Panc1 (cell line): ENCODE measurements at places on chromosomes 1 and 21.

GRCh38 chr1:196779093-196779492, 4.5 kb downstream of the CFHR3 start:
- H3K27me3 ChIP-seq, result no peaks in the 10 kb centered on the region
- H3K4me3 ChIP-seq, result no peak overlapping the region
- no peak overlapping the region for H3K27ac ChIP-seq
- no peak for DNase-seq
- H3K36me3 ChIP-seq, result no peaks in the 10 kb centered on the region

DNA sequence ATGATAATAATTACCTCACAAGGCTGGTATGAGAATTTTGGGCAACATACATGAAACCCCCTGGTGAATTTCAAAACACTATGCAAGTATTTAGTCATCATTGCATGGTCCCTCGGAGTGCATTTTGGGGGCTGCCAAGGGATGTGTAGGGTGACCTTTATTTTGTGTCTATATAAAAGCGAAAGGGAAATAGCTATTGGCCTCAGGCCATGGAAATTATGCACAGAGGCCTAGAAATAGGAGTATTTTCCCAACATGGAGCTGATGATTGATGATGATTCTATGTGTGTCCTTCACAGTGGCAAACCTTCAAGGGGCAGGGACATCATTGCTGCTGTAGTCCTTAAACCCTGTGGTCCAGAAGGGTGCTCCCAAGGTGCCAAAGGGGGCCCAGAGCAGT, 265.5 kb downstream of the ST6GALNAC3 start:
- no peak overlapping the region for H3K4me3 ChIP-seq
- H3K36me3 ChIP-seq, result no peaks in the 10 kb centered on the region
- no peak overlapping the region for H3K27ac ChIP-seq

DNA sequence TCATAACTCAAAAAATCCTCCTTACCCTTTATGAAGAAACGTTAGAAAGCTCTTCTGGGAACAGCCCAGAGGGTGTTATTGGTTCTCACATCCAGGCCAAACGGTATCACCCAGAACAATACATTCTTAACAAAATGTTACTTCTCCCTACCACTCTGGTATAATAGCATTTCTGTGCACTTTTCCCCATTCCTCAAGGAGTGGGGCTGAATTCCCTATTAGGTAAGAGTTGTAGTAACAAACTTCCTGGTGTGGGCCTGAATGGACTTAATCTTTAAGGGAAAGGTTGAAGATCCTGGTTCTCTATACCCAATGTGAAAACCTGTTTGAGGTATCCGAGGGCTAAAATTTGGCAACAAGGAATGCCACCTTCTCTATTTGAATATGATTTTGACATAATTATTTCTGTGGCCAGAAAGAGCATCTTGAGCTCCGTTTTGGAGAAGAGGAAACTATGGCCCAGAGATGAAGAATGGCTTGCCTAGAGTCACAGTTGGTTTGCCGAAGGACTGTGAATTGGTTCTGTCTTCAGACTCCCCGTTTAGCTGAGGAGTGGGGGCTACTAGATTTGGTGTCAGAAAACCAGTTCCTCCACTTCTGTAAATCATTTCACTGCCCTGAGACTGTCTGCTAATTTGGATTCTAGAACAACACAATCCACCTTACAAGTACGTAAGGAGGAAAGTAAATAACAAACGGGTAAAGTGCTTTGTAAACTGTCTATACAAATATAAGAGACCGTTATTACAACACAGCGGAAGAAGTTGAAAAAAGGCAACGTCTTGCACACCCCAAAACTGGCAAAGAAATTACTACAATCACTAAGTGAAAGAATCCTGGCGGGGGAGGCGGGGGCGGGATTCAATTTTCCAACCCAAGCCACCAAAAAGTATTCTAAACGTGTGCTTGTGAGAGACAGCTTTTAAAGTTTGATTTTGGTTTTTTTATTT, 2.3 kb downstream of the ANP32E start:
- H3K27me3 ChIP-seq, result no peaks in the 10 kb centered on the region
- H3K27ac ChIP-seq, result peak overlapping the region; percentile 92
- peak; percentile 25 for DNase-seq
- H3K36me3 ChIP-seq, result peaks cover 10% of the 10 kb centered on the region; the same call in 1 of the 2 replicates

- H3K4me3 ChIP-seq, result no peak overlapping the region
- peaks cover 9% of the 10 kb centered on the region for H3K4me1 ChIP-seq
- H3K27ac ChIP-seq, result no peak overlapping the region
- no peak for DNase-seq
- H3K36me3 ChIP-seq, result peaks cover 2% of the 10 kb centered on the region; the same call in 1 of the 2 replicates
Observed at GRCh38 chr1:36007741-36008140, 76.2 kb upstream of the TEKT2 start.

DNA sequence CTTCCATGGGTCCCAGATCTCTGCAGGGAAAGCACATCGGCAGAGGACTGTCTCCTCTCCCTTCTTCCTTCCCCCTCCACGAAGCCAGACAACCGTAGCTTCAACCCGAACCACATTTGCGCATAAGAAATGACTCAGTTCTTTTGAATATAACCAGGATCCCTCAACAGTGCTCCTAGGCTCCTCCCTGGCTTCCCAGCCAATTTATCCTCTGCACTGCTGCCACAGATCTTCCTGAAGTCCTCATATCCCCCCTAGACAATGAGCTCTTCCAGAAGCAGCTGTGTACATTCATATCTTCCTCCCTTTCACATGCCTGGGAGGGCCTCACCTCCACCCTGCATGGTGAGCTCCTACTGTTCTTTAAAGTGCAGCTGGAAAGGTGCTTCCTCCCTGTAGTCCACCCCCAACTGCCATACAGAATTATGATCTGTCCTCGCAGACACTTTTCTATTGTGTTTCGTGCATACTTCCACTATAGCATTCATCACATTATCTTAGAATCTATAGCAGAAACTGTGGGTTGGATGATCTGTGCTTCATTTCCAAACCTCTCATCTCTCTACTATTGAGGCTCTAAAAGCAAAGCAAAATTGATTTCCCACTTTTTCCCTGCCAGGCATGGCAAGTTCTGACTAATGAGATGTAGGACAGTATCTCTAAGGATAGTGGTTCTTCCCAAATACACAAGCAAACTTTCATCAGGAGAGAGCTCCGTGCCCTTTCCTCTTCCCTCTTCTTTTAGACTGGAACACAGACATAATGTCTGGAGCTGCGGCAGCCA, 179.3 kb upstream of the HMGB4 start:
- H3K27ac ChIP-seq, result no peak overlapping the region
- peaks cover 12% of the 10 kb centered on the region for H3K27me3 ChIP-seq
- H3K4me3 ChIP-seq, result no peak overlapping the region
- no peaks in the 10 kb centered on the region for H3K4me1 ChIP-seq

GRCh38 chr1:69256036-69256435, 311.7 kb upstream of the LRRC7 start:
- no peak overlapping the region for H3K27ac ChIP-seq
- DNase-seq, result no peak
- no peaks in the 10 kb centered on the region for H3K4me1 ChIP-seq
- H3K36me3 ChIP-seq, result no peaks in the 10 kb centered on the region

- no peak overlapping the region for H3K27ac ChIP-seq
- H3K36me3 ChIP-seq, result no peaks in the 10 kb centered on the region
- no peak overlapping the region for H3K4me3 ChIP-seq
- no peak for DNase-seq
- H3K4me1 ChIP-seq, result no peaks in the 10 kb centered on the region
Observed at GRCh38 chr21:42250422-42251403, 31.8 kb downstream of the ABCG1 start.

- H3K4me1 ChIP-seq, result no peaks in the 10 kb centered on the region; the same call in 1 of the 2 replicates
- no peak overlapping the region for H3K4me3 ChIP-seq
- no peak overlapping the region for H3K27ac ChIP-seq
- H3K27me3 ChIP-seq, result no peaks in the 10 kb centered on the region
- DNase-seq, result no peak
Observed at GRCh38 chr21:33572350-33572749, 16.1 kb downstream of the DONSON start.

DNA sequence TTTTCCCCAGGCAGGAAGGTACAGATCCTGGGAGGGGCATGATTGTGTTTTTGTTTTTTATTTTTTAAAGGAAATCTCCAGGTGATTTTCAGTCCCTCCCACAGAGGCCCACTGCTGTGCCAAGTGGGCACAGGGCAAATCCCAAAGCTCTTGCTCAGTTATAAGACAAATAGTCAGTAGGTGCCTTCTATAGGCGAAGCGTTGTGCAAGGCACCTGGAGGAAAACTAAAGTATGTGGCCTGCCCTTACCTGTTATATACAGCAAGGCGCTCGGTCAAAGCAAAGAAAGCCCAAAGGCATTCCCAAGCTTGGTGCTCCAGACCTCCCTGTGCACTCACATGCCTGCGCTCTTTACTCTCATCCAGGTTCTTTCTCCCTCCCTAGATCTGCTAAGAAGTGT, 81.0 kb downstream of the KCNJ15 start:
- H3K4me3 ChIP-seq, result no peak overlapping the region
- H3K4me1 ChIP-seq, result no peaks in the 10 kb centered on the region
- no peak overlapping the region for H3K27ac ChIP-seq
- DNase-seq, result no peak
- no peaks in the 10 kb centered on the region for H3K27me3 ChIP-seq

DNA sequence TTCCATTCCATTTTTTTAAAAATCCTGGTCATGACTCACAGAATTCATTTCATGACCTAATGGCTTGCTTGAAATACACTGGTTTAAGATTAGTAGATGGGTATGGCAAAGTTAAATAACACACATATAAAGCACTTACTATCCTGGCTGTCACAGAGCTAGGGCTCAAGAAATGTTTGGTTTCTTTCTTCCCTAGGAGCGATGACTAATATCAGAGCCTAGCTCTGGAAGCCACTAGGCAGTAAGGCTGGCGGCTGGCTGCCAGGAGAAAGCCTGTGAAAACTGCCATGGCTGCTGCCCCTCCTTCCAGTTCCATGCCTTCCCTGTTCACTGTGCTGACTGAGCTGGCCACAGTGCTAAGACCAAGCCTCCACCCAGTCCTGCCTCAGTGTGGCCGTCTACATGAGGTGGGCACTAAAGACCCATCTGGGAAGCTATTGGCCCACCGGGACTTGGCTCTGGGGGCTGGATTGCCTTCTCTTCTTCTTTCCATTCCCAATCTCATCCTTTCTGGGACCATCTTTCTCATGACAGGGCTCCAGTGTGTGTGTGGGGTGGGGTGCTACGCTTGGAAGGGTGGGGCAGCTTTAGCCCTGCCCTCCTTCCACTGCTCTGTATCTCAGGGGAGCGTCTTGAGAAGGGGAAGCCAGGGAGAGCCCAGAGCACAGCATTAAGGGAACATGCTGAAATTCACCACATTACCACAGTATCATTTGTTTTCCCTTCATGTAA, 10.8 kb upstream of the ASCL5 start:
- no peak for DNase-seq
- no peaks in the 10 kb centered on the region; the same call in 1 of the 2 replicates for H3K36me3 ChIP-seq
- no peaks in the 10 kb centered on the region for H3K27me3 ChIP-seq
- no peak overlapping the region for H3K4me3 ChIP-seq

DNA sequence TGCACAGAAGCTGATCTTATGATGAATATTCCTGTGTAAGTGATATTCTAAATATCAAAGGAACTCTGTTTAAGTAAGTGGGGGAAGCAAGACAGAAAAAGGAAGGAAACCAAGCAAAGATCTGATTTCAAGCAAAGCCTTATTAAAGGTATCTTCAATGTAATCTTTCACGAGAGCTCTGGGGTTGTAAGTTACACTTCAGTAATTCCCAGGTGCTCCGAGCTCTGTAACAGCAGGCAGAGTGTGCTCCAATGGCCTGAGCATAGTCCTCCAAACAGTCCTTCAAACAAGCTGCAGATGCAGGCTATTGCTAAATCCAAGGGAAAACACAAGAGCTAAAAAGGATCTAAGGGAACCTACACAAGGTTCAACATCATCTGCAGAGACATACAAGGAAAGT, 949.7 kb upstream of the TMPRSS15 start:
- no peak for DNase-seq
- no peaks in the 10 kb centered on the region for H3K27me3 ChIP-seq
- H3K27ac ChIP-seq, result no peak overlapping the region
- H3K4me1 ChIP-seq, result no peaks in the 10 kb centered on the region
- H3K36me3 ChIP-seq, result no peaks in the 10 kb centered on the region

- H3K27ac ChIP-seq, result no peak overlapping the region
- DNase-seq, result no peak
- H3K4me1 ChIP-seq, result no peaks in the 10 kb centered on the region
- no peaks in the 10 kb centered on the region; the same call in 1 of the 2 replicates for H3K36me3 ChIP-seq
- H3K27me3 ChIP-seq, result no peaks in the 10 kb centered on the region
Observed at GRCh38 chr1:53868565-53868964, 21.0 kb downstream of the YIPF1 start.

GRCh38 chr21:35256468-35256988, 207.4 kb upstream of the RUNX1 start:
- H3K4me3 ChIP-seq, result peak overlapping the region; percentile 53
- DNase-seq, result peak; percentile 91
- H3K27me3 ChIP-seq, result no peaks in the 10 kb centered on the region
- peaks cover 15% of the 10 kb centered on the region; the same call in 1 of the 2 replicates for H3K4me1 ChIP-seq
- no peaks in the 10 kb centered on the region for H3K36me3 ChIP-seq

GRCh38 chr1:46274225-46275029, 26.9 kb downstream of the RAD54L start:
- H3K4me1 ChIP-seq, result no peaks in the 10 kb centered on the region
- DNase-seq, result no peak
- H3K27ac ChIP-seq, result no peak overlapping the region
- no peaks in the 10 kb centered on the region for H3K27me3 ChIP-seq
- no peak overlapping the region for H3K4me3 ChIP-seq
- H3K36me3 ChIP-seq, result peaks cover 15% of the 10 kb centered on the region

GRCh38 chr1:172673761-172674160, 14.9 kb downstream of the FASLG start:
- H3K4me1 ChIP-seq, result no peaks in the 10 kb centered on the region
- no peak overlapping the region for H3K27ac ChIP-seq
- H3K27me3 ChIP-seq, result no peaks in the 10 kb centered on the region
- H3K36me3 ChIP-seq, result no peaks in the 10 kb centered on the region
- no peak for DNase-seq
- no peak overlapping the region for H3K4me3 ChIP-seq

DNA sequence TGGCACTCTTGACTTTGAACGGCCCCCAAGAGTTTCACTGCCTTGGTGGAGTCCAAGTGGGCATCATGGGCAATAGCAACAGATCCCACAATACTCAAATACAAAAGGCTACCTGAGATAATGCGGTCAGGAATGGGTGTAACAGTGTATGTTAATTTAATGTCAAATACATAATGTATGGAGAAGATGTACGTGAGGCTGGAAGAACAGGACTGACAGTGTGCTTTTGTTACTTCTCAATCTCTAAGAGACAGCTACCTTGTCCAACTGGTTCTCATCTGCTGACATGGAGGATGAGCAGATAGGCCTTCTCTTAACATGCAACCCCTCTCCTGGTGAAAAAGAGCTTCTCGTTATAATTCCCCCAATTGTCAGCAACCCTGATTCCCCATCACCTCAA, 167.2 kb downstream of the APP start:
- H3K4me3 ChIP-seq, result no peak overlapping the region
- H3K36me3 ChIP-seq, result no peaks in the 10 kb centered on the region
- H3K4me1 ChIP-seq, result peaks cover under 1% of the 10 kb centered on the region
- H3K27ac ChIP-seq, result no peak overlapping the region
- DNase-seq, result no peak

GRCh38 chr1:94887603-94888171, 39.2 kb downstream of the CNN3 start:
- no peak for DNase-seq
- no peaks in the 10 kb centered on the region for H3K36me3 ChIP-seq
- no peaks in the 10 kb centered on the region for H3K4me1 ChIP-seq
- no peaks in the 10 kb centered on the region for H3K27me3 ChIP-seq

- H3K27ac ChIP-seq, result no peak overlapping the region
- H3K4me3 ChIP-seq, result no peak overlapping the region
- H3K4me1 ChIP-seq, result no peaks in the 10 kb centered on the region
- no peaks in the 10 kb centered on the region for H3K27me3 ChIP-seq
- no peak for DNase-seq
Observed at GRCh38 chr1:182376936-182377574, 14.5 kb downstream of the GLUL start.
